COLO829 (cell line): ENCODE measurements at places on chromosomes 5 and 9.
A peak's percentile ranks its signal among the peaks of the same experiment; 100 is the strongest.

- DNase-seq, result no peak
Measured at GRCh38 chr5:158824241-158824882, 275.4 kb downstream of the EBF1 start.

DNA sequence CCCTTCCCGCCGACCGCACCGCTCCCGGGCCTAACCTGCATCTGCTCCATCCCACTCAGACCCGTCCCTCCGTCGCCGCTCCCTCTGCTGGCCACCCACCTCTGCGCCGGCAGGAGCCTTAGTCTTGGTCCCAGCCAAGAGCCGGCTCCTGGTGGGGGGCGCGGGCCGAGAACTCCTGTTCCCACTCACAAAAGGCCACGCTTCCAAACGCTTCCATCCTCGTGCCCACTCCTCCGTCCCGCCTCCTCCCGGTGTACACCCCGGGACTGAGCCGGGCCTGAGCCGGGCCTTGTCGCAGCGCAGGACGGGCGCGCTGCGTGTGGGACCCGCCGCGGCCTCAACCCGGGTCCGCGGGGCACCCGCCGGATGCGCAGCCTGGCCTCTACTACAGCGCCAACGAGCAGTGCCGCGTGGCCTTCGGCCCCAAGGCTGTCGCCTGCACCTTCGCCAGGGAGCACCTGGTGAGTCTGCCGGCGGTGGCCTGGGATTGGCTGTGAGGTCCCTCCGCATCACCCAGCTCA is 7.5 kb downstream of the ADAMTS13 start:
- DNase-seq, result no peak

DNA sequence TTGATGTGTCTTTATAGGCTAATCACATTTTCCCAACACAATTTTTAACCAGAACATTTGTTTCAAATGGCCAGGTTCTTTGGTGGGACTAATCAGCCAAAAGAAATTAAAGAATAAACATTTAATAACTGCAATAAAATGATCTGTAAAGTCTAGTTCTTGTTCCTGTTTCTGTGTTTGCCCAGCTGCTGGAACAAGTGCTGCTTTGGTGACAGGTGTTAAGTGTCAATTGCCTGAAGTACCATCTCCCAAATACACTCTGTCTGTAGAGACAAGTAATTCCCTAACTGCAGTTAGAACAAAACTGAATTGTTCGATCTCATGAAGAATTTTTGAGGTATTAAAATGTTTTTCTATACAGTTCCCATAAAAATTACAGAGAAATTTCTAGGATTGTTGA is 402.3 kb upstream of the CHD1 start:
- no peak for DNase-seq

DNA sequence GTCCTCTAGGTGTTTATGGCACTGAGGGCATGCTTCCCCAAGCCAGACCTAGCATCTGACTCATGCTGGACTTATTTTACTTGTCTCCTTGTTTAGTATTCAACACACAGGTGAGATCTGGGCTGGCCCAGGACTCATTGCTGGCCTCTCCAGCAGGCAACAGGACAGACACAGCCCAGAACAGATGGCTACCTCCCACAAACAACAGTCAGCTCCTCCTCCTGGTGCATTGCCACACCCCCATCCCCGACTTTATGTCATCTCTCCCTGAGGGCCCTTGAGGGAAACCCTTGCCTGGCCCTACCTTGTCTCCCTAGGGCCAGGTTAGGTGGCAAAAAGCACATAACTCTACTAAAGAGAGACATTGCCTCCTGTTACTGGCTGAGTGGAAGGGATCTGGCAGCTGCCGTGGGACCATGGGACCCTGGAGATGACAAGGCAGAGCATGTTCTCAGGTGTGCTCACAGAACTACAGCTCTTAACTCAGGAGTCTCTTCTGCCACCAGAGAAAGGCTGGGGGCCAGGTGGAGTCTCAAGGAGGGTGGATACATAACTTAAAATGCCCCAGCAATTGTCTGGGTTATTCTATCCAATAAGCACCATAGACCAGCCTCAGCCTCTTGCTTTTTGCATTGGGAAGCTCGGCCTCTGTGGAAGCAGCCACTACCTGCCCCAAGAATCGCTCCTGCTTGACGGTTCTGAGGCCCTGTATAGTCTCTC is 2.3 kb downstream of the ACSL6 start:
- DNase-seq, result no peak

DNA sequence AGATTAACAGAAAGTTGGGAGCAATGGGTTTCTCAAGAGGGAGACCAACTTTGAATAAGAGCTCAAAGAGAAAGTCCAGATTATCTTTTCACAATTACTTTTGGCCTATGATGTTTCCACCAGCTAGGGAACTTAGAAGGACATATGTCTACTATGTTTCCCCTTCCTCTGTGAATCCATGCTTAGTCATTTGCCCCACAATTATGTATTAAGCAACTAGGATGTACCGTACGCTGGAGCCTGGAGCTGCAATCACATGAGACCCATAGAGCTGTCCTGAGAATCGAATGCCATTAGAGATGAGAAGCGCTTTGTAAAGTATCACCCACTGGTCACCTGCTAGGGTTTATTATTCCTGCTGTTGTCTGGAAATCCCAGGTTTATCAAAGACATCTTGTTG is 78.8 kb downstream of the PDE6A start:
- no peak for DNase-seq

DNA sequence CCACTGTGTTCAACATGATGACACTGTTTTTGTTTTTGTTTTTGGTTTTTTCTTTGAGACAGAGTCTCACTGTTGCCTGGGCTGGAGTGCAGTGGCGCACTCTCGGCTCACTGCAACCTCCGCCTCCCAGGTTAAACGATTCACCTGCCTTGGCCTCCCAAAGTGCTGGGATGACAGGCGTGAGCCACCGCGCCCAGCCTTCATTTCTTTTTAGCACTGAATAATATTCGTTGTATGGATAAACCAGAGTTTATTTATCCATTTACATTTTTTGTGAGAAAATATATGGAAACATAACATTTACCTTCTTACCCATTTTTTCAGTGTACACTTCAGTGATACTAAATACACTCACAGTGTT is 4.2 kb downstream of the CARD19 start:
- no peak for DNase-seq

- no peak for DNase-seq
Measured at GRCh38 chr5:179619776-179620175, 3.7 kb downstream of the HNRNPH1 start.

- DNase-seq, result peak; percentile 13
Measured at GRCh38 chr9:25964239-25964638, 286.0 kb upstream of the TUSC1 start.

GRCh38 chr9:131289301-131290035 is at the start of gene PLPP7:
Gene PLPP7, plus strand, starts transcription at chr9:131289723. Its CDS starts 275 bp downstream, at chr9:131289998.
- DNase-seq, result peak; percentile 35
